Astrocyte of the spinal cord (primary cell): ENCODE measurements at places on chromosomes 1 and 21.

DNA sequence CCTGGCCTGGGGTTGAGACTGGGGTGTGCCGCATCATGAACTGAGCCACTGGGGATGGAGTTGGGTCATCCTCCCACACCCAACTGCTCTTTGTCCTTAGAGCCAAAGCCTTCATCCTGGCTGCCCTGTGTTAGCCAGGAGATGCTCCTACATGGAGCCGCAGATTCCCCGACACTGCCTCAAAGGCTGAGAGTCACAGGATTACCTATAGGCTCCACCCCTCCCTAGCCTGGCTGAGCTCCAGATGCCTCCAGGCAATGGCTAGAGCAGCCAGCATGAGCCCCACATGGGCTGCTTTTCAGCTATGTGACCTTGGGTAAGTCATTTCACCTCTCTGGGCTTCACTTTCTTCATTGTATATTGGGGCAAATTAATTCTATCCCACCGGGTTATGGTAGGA lies 119.9 kb upstream of the POU3F1 start:
- no peak for DNase-seq

GRCh38 chr1:170594066-170594626 lies 62.2 kb downstream of the GORAB start:
- DNase-seq = no peak

DNA sequence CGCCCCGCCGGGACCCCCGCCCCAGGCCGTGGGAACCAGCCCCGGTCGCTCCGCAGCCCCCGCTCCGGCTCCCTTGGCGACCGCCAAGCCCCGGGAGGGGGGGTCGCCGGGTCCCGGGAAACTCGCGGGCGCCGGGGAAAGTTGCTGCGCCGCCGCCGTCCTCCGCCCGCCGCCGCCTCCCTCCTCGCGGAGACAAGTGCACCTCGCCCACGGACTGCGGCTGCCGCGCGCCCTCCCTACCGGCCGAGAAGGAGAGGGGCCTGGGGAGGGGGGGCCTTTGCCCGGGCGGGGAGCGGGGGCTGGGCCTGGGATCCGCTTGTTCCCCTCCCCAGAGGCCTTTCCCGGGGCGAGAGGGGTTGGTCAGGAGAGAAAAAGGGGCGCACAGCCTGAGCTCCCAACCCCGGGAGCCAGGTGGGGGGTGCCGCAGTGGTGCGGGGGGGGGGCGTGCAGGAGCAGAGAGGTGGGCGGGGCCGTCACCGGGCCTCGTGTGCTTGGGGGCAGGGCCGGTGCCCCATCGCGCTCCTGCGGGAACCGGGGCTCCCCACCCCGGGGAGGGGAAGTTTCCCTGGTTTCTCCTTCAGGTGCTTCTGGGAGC lies 592 bp downstream of the AGRN start:
- no peak for DNase-seq

GRCh38 chr1:181134543-181135436 lies 46.3 kb downstream of the IER5 start:
- peak; percentile 80 for DNase-seq

DNA sequence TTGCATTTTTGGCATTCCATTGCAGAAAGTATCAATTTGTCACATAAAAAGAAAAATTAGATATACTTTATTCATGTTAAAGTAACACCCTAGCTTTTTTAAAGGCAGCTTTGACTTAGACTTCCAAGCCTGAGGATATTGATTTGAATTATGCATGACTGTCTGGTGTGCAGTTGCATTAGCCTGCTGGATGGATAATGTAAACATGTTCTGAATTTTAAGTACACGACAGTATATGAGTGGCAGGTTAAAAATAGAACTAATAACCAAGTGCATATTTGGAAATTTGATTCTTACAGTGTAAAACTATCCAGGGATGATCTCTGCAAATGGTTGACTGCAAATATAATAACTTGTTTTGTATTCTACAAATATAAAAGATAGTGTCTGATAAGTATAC lies 124.0 kb downstream of the SYT14 start:
- no peak for DNase-seq

DNA sequence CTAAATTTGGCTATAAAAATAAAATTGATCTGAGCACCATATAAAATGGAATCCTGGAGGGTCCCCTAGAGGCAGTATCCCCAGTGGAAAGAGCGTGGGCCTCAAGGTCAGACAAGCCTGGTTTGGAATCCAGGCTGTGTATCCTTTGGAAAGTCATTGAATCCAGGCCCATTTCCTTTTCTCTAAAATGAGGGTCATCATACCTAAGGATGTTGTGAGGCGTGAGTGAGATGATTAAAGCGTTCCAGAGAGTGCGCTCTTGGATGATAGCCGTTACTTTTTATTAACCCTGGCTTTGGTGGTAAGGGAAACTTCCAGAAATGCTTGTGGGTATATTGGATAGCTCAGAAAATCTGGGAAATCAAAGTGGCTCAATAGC lies 683 bp upstream of the ZNF436 start:
- DNase-seq = no peak

DNA sequence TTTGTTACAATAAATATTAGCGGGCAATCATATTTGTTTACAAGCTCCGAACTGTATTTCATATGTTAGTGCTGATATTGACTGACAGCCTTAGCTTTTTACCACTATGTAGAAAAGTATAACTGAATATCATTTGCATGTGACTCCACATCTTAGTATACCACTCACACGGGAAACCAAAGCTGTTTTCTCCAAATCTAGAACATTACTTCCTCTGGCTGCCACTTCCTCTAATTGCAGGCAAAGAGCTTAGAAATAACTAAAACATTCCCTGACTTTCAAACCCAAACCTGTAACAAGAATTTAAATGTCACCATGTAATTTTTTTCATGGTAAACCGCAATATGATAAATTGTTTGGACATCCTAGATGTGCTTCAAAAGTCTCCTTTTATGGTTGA lies 174.7 kb downstream of the LBR start:
- no peak for DNase-seq

DNA sequence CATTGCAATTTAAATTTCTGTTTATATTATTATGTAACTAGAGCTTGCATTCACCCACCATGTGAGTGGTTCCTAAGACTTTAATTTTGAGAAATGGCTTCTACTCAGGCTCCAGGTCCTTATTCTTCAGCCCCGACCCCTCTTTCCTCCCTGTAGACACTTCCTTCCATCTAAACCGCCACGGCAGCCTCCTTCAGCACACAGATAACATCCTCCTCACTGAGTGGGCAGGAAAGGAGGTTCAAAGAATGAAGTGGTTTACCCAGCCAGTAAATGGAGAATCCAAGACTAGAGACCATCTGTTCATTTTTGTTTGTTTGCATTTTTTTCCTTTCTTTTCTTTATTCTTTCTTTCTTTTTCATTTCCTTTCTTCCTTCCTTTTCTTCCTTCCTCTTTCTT lies 37.1 kb upstream of the SOD1 start:
- DNase-seq = no peak

GRCh38 chr1:29629814-29630516 lies 393.6 kb downstream of the PTPRU start:
- no peak for DNase-seq

- DNase-seq = no peak
These were observed 6.0 kb downstream of the KLHDC8A start for GRCh38 chr1:205350691-205351141.

DNA sequence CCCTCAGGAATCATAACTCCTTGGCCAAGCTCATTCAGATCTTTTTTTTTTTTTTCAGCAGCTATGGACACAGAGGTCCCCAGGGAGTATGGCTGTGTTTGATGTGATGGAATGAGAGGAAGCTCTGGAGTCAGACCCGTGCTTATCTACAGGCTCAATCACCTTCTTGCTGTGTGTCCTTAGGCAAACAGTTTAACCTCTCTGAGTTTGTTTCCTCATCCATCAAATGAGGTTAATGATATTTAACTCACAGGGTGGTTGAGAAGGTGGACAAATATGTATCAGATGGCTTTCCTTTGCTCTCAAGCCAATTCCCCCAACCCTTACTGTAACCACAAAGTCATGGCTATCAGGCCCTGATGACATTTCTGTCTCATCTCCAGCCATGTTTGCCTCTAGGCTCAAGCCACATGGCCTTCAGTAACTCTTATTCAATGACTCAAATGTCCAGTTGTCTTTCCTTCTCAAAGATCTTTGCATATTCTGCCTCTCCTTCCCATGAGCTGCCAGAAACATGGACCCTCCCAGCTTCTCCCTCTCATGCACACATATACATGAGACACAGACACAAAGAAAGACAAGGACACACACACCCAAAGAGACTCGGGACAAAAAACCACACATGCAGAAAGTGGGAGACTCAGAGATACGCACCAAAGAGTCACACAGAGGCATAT lies 303.5 kb upstream of the KAZN start:
- DNase-seq = no peak

DNA sequence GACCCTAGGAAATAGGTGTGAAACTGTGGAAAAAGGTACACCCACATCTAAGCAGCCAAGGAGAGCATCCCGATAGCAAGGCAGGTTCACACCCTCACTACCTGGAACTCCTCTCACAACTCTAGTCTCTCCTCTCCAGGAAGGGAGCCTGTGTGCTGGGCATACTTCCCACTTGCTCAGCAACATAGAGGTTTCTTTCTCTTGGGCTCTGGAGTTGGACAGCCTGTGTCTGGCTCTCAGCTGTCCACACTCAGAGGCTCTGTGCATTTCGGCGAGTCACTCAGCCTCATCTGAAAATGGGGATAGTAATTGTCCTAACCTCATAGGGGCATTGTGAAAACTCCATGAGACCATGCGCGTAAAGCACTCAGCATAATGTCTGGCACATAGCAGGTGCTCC lies 29.6 kb upstream of the VWA5B1 start:
- no peak for DNase-seq

DNA sequence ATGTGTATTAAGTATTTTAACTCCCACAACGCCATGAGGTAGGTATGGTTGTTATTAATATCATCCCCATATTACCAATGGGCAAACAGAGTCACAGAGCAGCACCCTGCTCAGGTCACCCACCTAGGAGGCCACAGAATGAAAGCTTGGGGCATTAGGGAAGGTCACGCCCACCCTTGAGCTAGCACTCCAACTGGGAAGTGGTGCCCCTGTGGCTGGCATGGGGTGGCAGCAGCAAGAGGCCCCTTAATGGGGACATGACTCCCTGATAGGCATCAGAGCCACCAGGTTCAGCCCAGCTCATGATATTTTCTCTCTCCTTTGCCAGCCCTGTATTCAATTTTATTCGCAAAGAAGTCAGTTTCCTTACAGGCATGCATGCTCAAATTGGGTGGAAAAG lies 90.6 kb downstream of the DMRTB1 start:
- no peak for DNase-seq
